ENCODE measurements at places on chromosomes 11 and 22. TPM values are rescaled to one million over a fixed set of nuclear protein-coding genes. Genes with fewer than 3 reads are reported as not detected.

The ANO5 gene
- not detected for total RNA-seq

The APOA1 gene
- total RNA-seq, result 0.34 TPM

The LSP1 gene
- total RNA-seq, result 254 TPM

The C11orf87 gene
- total RNA-seq, result not detected

The CSNK2A3 gene
- total RNA-seq, result 2.2 TPM

The MS4A14 gene
- total RNA-seq, result not detected

The MS4A7 gene
- not detected for total RNA-seq

The OSBP2 gene
- 0.40 TPM for total RNA-seq

The RAC2 gene
- total RNA-seq, result 498 TPM

The UBQLN3 gene
- not detected for total RNA-seq

The KRTAP5-2 gene
- total RNA-seq, result not detected

The OR52E8 gene
- not detected for total RNA-seq

The PANX2 gene
- 1.4 TPM for total RNA-seq

The PIH1D2 gene
- 0.74 TPM for total RNA-seq

The TRIM51 gene
- not detected for total RNA-seq

The PTPRCAP gene
- total RNA-seq, result 147 TPM

The KIRREL3 gene
- total RNA-seq, result not detected

The MRGPRX4 gene
- total RNA-seq, result not detected

The NLRP10 gene
- total RNA-seq, result not detected

The BACE1 gene
- 1.6 TPM for total RNA-seq

The LGALS12 gene
- total RNA-seq, result not detected

The CDKN1C gene
- 0.40 TPM for total RNA-seq

The SUSD2 gene
- total RNA-seq, result 0.53 TPM

The OR8D1 gene
- not detected for total RNA-seq

The EFEMP2 gene
- total RNA-seq, result 5.7 TPM

The WNT7B gene
- not detected for total RNA-seq

The MYRF gene
- 0.91 TPM for total RNA-seq

All from activated CD8-positive, alpha-beta memory T cell treated with anti-CD3 and anti-CD28 coated beads for 36 hours (primary cell).